PC-3 (cell line): ENCODE measurements at places on chromosomes 6 and 20.
A peak's percentile ranks its signal among the peaks of the same experiment; 100 is the strongest.

- no peak for DNase-seq
Observed at GRCh38 chr6:43807228-43808061, 37.4 kb downstream of the VEGFA start.

GRCh38 chr6:147530132-147531060 is 21.9 kb downstream of the SAMD5 start:
- DNase-seq: peak; percentile 2

- DNase-seq: no peak
Observed at GRCh38 chr20:41200446-41201202, 63.3 kb downstream of the PLCG1 start.

DNA sequence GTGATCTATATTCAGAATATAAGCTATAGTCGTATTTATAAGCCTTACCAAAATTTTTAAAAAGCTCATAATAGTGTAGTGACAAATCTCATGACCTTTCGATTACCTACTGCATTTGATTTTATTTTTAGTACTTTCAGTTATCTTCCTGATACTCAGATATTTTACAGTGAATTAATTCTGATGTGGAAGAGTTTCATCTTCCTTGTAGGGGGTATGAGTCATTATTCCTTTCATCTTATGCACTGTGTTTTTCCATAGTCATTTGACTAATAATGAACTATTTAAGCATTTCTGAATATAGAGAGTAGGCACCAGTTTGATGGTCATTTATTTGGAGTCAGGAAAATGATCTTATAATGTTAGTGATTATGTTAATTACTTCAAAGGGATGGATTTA is 36.4 kb downstream of the HDGFL1 start:
- no peak for DNase-seq

GRCh38 chr6:126773112-126773805 is 345.2 kb upstream of the RSPO3 start:
- no peak for DNase-seq

DNA sequence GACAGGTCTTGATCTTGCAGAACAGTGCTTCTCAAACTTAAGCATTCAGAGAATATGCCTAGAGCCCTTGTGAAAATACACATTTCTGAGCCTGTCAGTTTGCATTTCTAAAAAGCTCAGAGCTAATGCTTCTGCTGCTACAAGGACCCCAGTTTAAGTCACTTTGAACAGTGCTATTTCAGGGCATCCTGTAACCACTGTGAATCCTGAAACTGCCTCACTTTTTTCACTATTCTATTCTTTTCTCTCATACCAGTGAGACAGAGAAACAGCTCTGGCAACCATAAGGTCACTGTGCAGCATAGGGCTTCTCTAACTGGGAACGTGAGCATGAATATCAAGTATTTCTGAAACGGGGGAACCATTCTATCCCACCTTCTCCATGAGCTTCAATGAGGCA is 51.2 kb downstream of the LGSN start:
- DNase-seq: no peak

GRCh38 chr20:51757226-51757625 is 11.0 kb downstream of the ATP9A start:
- DNase-seq: no peak

DNA sequence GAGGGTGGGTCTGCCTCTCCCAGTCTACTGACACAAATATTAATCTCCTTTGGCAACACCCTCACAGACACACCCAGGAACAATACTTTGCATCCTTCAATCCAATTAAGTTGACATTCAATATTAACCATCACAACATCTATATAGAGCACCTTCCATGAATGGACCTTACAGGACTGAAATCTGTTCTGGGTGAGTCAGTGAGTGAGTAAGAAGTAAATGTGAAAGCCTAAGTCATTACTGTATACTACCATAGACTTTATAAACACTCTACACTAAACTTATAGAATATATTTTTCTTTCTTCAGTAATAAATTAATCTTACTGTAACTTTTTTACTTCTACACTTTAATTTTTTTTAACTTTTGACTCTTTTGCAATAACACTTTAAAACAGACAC is 993.8 kb upstream of the MAP3K7 start:
- DNase-seq: peak; percentile 4

DNA sequence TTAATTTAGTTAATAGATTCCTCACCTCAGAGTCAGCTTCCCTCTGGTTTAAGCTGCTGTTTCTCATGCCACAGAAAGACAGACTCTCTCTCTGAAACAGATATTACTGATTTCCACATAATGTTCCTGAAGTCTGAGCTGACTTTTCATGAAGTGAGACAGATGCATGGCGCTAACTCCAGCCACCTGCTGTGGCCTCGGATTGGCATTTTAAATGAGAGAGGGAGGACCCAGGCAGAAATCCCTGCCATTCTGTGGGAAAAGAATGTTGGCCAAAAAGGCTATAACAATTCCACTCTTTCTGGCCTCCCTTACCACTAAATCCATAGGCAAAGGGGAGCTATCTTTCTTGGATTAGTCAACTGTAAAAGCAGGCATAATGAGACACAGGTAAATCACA is 354.1 kb upstream of the CDH4 start:
- DNase-seq: no peak

DNA sequence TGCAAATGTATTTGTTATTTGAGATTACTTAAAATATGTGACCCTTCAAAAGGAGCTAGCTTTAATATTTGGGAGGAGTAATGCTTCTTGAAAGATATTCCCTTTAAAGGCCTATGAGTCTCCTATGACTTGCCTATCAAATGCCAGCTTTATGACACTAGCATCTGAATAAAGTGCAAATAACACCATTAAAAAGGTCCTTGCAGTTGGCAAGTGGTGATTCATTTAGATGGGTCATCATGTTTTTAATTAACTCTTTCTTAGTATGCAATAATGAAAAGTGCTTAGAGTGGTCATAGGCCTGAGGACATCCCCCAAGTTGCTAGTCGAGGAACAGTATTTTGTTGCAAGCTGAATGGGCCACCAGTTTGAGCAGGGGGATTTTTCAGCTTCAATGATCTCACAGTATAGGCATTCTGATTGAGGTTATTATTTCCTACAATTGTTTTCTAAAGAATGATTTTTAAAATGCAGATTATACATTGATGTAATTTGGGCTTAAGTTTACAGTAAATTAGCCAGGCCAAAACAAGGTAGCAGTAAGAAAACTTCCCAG is 3.7 kb upstream of the CD2AP start:
- peak; percentile 23 for DNase-seq

DNA sequence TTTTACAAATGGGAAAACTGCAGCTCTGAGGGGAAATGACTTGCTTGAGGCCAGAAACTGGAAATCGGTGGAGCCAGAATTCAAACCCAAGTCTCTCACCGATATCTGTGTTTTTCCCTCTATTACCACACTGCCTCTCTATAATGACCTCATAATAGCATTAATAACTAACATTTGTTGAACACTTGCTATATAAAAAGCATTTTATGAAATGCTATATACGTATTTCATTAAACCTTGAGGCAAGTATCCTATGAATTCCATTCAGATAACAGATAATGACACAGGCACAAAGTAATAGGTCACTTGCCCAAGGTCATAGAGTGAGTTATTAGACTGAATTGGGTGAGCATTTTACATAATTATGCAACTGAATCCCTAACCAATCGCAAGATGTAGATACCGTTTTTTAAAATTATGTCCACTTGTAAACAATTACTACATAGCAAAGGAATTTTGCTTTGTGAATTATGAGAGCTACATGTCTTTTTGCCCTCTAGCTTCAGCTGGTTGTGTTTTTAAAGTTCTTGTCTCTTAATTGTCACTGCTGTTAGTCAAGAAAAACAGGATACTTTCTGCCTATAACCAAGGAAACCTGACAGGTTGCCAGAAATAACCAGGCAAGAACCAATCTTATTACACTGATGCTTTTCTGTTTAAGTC is 4.7 kb downstream of the DSN1 start:
- DNase-seq: peak; percentile 37

GRCh38 chr6:35302604-35303241 is 5.1 kb downstream of the DEF6 start:
- peak; percentile 60 for DNase-seq

DNA sequence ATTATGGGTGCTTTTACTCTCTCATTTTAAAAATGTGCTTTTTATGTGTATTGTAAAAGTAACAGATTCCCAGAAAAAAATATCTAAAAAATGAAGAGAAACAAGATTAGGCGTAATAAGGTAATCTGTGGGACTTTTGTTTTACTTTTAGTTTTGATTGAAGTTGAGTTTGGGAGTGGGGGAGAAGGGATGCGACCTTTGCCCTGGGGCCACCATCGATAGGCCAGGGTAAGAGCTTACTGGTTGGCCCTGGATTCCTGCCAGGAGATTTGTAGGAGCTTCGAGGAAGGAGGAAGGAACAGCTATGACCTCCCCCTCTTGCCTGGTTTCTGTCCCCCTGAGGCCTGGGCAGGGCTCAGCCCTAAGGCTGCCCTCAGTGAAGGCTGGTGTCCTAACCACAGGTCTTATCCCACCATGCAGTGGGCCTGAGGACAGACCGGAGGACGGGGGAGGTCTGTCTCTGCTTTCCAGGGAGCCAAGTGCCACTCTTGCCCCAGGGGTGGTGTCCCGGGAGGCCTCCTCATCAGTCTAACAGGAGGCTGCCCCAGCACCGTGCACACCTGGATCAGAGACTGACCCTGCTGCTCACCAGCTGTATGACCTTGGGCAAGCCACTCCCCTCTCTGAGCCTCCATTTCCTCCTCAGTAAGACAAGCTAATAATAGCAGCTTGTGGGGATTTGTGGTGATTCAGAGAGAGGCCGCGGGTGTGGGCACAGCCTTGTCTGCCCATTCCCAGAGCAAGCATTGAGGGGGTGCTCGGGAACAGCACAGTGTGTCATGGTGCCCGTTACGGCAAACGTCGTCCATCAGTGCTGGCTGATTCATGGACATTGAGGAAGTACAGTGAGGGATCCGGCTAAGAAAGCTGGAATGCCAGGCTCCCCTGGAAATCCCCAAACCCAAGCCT is 21.2 kb downstream of the TGM2 start:
- peak; percentile 84 for DNase-seq

GRCh38 chr6:14707971-14708465 is 537.9 kb upstream of the JARID2 start:
- DNase-seq: no peak

- DNase-seq: peak; percentile 43
Observed at GRCh38 chr6:7691021-7691420, 34.9 kb upstream of the BMP6 start.

DNA sequence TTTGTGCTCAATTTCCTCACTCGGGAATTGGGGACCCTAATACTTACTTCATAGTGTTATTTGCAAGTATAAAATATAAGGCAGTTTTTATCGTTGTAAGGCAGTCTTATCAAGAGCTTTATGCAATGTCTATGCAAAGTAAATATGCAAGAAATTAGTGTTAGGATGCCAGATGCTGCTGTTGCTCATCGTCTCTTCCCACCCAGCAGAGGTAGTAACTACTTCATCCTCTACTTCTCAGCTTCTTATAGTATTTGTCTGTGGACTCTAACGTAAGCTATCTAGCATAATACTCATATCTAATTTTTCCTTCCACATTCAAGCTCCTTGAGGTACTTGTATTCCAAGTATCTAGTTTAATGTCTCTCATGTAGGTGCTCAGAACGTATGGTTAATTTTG is 11.6 kb downstream of the PLCG1 start:
- no peak for DNase-seq

- DNase-seq: no peak
Observed at GRCh38 chr20:5667705-5668528, 82.3 kb upstream of the SHLD1 start.

DNA sequence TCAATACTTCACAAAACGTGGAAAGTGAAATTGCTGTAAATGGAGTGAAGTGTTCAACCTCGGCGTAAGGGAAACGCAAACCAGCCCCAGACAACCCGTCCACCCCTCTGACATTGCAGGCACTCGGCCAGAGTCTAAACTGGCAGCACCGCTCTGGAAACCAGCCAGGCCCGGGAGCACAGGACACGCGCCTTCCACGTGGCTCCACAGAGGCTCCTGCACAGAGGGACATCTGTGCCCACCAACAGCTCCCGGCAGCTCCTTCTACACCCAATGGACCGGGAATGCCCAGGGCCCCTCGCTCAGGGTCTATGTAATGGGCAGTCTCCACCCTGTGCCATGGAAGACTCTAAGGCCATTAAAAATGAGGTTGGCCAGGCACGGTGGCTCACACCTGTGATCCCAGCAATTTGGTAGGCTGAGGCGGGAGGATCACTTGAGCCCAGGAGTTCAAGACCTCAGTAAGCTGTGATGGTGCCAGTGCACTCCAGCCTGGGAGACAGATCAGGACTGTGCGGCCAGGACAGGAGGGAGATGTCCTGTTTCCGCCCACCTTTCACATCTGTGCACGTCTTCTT is 3.4 kb upstream of the HELZ2 start:
- no peak for DNase-seq
